ENCODE measurements at places on chromosomes 3 and 15. TPM values are rescaled to one million over a fixed set of nuclear protein-coding genes. Genes with fewer than 3 reads are reported as not detected.
A peak's percentile ranks its signal among the peaks of the same experiment; 100 is the strongest.

- no peak for DNase-seq
Measured at GRCh38 chr3:137097386-137097785, 139.6 kb downstream of the IL20RB start.

DNA sequence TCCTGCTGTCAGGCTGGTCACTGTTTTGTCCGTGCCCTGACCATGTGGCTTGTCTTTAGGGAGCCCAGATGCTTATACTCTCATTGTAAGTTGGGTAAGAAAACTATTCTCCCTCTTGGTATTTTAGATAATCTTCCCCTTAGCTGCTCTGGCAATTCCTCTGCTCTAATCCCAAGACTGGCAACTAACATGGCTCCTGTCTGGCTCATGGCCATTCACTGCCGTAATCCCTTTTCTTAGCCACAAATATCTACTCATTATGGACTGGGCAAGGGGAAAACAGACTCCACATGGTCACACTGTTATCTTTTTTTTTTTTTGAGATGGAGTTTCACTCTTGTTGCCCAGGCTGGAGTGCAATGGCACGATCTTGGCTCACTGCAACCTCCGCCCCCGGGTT, 38.8 kb downstream of the TYRO3 start:
- DNase-seq: no peak

- DNase-seq: peak; percentile 91
Measured at GRCh38 chr15:85289677-85290365, 90.6 kb upstream of the AKAP13 start.

DNA sequence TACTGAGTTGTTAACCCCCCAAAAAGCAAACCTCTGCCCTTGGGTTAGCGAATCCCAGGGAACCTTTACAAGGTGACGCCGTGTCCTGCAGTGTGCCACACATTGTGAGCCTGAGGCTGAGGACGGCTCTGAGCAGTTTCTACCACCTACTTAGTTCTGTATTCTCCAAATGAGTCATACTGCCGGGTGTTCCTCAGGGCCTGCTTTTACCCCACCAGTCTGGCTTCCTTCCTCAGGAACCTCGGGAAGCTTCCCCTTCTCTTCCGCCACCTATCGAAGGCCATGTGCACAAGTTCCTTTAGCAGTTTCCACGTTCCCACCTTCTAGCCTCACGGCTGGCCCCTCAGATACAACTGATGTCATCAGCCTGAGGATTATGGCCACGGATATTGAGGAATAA, 384.0 kb upstream of the TPM1 start:
- DNase-seq: no peak

DNA sequence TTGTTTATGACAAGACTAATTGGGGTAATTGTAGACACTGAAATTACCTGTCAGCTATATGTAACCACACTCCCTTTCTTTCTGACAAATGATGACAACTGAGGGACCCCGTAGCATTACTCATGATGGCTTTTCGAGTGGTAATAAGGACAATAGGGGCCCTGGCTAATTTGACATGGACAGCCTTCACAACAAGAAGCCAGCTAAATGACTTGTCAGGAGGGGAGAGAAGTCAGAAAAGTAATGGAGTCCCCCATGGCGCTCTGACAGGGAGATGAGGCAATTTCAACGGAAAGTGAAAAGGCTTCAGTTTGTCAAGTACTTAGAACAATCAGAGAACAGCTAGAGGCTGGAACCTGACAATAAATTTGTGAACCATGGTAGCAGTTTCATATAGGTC, 177.3 kb downstream of the CDIN1 start:
- no peak for DNase-seq

GRCh38 chr15:87710406-87710805, 546.1 kb downstream of the NTRK3 start:
- no peak for DNase-seq

- DNase-seq: no peak
Measured at GRCh38 chr3:188509316-188509715, 355.4 kb downstream of the LPP start.

DNA sequence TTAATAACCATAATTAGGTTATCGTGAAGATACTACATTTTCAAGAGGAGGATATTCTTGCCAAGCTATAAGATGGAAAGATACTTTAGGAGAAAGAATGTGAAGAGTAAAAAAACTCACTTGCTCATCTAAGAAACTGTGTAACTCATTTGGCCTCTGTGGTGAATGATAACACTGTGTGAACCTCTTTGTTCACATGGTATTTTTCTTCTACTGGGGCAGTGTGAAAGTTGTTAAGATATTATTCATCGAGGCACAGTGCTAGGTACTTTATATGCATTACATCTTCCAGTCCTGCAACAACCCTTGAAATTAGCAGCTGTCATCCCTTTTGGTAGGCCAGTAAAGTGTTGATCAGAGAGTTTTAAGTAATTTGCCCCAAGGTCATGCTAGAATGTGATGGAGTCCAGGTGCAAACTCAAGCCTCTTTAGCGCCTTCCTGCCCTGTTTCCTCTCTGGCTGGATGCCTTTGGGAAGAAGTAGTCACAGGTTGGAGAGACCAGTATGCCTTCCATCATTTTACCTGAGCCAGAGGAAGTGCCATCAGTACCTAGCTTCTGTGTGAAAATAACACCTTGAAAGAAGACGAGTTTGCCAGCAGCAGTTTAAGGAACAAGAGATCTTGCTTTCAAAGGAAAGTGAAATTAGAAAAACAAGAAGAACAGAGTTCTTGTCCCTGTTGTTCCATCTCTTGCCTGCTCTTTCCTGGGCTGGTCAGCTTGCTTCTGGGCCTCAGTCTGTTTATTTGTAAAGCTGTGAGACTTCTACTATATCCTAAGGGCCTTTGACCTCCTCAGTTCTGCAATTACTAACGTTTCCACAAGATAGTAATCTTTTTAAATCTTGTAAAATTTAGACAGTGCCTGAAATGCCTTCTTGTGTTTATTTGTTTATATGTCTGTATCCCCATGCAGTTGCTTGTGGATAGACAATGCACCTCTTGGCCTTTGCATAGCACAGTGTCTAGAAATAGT, 179.3 kb downstream of the FNDC3B start:
- DNase-seq: no peak

GRCh38 chr15:72464251-72464650, 9.9 kb upstream of the ARIH1 start:
- DNase-seq: no peak

DNA sequence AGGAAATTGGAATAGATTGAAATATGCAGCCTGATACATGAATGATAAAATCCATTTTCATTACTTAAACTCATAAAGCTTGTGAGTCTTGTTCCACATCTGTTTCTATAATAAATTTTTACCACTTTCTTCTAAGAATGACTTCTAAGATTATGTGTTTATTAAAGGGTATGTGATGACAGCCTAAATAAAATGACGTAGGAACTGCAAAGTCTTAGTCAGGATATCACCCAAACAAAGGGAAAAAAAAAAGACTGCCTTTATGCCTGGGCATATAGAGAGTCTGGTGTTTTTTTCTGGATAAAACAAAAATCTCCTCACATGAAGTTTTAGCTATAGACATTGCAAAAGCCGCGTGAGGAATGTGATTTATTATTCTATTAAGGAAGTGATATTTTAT, 844.0 kb downstream of the DIPK2A start:
- DNase-seq: no peak

- DNase-seq: no peak
Measured at GRCh38 chr15:38019066-38019465, 84.6 kb downstream of the TMCO5A start.

DNA sequence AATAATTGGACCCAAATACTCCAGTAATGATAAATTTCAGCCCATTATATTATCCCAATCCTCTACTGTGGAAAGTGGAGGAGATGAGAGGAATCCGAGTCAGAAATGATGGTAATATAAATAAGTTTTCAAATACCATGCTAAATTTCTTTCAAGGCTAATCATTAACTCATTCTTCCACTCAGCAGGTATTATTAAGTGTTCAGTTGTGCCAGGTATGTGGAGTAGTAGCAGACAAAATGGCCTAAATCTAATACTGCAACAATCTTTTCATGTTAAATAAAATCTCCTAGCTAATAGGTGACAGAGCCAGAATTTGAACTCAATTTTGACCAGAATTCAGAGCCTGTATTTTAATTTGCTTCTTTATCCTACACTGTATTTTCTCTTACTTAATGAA, 538.6 kb upstream of the ROBO2 start:
- no peak for DNase-seq

DNA sequence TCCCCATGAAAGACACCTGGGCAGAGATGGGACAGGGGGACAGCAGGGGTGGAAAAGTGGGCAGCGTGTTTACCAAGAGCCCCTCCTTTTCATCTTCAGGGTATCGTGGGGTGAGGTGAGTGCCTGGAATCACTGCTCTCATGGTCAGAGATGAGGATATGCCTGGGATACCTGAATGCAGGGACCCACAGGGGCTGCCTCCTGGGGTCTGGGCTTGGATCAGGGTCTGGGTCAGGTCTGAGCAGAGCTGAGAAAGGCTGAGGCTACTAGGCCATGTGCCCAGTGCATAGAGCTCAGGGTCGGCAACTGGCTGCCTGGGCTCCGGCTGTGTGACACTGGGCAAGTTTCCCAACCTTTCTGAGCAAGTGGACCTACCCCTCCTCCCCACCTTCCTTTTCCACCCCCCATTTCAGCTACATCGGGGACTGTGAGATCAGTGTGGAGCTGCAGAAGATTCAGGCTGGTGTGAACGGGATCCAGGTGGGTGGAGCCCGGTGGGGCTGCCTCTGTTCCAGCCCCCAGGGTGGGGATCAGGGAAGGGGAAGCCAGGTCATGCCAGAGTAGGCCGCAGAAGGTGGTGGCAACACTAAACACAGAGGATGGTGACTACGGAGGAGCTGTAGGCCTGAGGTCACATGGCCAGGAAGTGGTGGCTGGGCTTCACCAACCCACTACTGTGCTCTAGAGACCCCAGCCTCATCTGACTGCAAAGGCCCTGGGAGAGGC, 24.5 kb downstream of the ESYT3 start:
- DNase-seq: no peak

GRCh38 chr3:142027735-142028134, 121.6 kb downstream of the TFDP2 start:
- DNase-seq: peak; percentile 65

Gene CHRM5
- not detected for total RNA-seq

Gene RASGRF1
- total RNA-seq: 29.1 TPM

Gene CHDH
- total RNA-seq: 2.4 TPM

All from myocyte (in vitro differentiated cells).